Activated T-helper 1 cell treated with anti-CD3 and anti-CD28 coated beads, Interleukin-12 subunit alpha, Interleukin-12 subunit beta, Interleukin-2, Interleukin-4 antibody, amounts not matched to agents 30 ng/mL and 10 ng/mL and 1 ng/mL, durations not matched to agents 14 hours and 24 hours and 36 hours (primary cell): ENCODE measurements at places on chromosomes 11 and 22.

- peak; percentile 88 for DNase-seq
Measured at GRCh38 chr11:1763796-1764661, at the start of gene CTSD. CTSD (minus strand) TSS chr11:1763927; CDS start chr11:1763859, 68 bp downstream.

DNA sequence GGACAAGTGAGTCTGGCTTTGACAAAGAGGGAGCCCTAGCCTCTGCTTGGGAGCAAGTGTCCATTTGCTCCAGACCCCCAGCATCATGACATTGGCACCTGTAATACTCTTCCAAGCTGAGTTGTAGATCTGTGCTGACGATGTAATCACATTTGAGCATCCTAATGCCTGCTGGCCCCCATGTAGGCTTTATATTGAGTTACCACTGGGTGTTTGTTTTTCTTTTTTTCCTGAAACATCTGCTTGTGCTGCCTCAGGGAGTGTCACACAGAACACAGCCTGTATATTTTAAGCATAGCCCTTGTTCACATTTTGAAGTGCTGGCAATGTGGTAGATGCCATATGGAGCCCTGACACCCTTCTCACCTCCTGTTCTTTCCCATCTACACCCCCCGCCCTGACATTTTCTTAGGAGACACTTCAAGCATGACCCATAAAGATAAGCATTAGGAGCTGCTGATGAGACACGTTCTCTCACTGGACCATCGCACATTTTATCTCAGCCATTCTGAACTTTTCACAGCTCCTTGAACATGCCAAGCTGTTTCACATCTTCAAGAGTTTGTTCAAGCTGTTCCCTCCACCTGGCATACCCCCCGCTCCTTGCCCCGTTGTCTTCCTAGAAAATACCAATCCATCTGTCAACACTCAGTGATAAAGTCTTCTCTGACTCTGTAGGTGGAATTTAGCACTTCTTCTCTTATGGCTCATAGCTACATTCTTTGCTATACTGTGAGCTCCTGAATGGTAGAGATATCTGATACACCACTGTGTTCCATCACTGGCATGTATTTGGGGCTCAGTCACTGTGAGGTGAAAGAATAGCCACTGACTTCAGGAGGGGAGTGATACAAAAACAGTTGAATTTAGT is 128.7 kb downstream of the TRIM44 start:
- no peak for DNase-seq

DNA sequence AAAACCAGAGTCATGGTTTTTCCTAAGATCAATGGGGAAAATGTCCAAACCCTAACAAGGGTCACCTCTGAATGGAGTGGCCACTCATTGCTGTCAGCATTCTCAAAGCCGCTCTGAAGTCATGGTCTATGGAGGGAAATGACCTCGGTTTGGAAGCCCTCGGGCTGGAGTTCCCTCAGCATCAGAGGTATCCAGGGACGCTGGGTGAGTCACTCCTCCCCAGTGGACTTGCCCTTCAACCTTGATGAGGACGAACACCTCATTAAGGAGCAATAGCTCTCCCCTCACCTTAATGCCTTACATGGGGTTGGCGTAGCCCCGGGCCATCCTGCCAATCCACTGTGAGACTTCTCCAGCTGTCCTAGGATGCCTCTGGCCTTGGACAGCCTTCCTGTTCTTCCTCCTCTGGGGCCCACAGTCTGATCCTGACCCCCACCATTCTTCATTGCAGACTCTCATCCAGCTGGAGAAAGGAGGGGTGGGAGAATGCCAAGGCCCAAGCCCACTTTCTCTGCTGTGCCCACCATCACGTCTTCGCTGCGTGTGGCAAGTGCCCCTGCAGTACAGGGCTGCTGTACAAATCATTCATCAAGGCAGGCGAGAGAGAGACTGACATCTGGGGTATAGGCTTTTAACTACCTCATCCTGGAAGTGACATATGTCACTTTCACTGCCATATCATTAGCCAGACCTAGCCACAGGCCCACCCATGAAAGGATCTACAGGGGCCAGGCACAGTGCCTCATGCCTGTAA is 25.4 kb upstream of the MYH9 start:
- DNase-seq, result no peak

- DNase-seq, result peak; percentile 43
Measured at GRCh38 chr11:75815345-75816168, 547 bp downstream of the UVRAG start.

GRCh38 chr22:36113121-36113520 is 47.4 kb downstream of the APOL3 start:
- DNase-seq, result no peak

DNA sequence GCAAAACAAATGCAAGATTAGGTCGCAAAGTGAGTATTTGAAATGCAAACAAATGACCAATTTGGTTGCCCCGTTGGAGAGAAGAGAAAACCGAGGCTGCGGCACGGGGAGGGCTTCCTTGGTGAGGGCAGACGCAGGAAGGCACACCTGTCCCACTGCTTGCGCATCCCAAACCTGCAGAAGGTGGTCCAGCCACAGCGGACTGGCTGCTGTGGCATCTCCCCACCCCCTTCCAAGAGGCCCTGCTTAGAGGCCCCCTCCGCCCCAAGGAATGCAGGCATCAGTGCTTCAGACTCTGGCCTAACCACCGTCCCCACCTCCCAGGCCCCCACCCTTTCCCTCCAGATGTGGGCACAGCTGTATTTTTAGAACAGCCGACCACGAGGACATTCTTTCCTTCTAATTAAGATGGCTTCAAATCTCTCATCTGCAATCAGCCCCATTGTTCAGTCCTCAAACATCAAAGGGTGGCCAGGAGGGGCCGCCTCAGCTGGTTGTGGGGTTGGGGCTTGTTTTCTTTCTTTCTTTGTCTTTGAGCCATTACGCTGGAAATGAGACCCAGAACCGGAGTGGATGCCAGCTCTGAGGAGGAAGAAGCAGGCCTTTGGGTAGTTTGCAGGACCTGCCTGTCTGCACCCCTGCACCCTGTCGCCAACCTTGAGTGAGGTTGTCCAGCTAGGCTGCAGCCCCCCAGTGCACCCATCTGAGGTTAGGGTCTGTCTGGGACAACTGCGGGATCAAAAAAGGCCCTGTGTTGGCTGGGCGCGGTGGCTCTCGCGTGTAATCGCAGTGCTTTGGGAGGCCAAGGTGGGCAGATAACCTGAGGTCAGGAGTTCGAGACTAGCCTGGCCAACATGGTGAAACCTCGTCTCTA is 9.4 kb upstream of the DERL3 start:
- DNase-seq, result no peak
